Activated CD8-positive, alpha-beta memory T cell treated with anti-CD3 and anti-CD28 coated beads for 1 hour (primary cell): ENCODE measurements at places on chromosomes 5 and 9.

GRCh38 chr9:6758248-6758497 is 400 bp downstream of the KDM4C start:
- DNase-seq, result no peak

DNA sequence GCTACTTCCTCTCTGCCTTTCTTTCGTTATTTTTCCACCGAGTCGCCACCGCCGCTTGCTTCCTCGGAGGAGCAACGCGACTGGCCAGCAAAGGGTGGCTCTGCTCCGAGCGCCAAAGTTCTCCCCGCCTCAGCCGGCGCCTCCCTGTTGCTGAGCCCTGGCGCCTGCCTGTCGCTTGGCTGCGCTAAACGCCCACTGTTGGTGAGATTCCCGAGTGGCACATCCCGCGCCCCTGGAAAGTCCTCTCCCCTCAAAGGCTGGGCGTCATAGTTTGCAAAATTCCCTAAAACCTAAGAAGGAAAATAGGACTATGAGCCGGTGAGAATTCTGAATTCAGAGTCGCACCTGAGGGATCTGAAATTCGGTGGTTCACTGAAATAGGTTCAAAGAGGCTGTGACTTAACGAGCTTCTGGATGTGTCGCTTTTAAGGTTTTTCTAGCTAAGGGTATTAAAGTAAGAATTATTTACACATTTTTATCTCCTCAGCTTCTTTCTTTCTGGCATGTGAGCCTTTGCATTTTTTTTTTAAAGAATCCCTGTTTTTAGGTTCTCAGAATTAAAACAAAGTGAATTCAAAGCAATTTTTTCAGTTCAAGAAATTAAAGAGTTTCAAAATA is at the start of gene GRIN3A:
Gene GRIN3A (minus strand): TSS at position 82 of the 618 bp plus-strand sequence. CDS start 668 bp downstream, outside the sequence.
- DNase-seq, result no peak

- DNase-seq, result no peak
Measured at GRCh38 chr9:96859461-96860198, 5.3 kb upstream of the ZNF782 start.

GRCh38 chr5:31936683-31937082 is 237.4 kb downstream of the GOLPH3 start:
- DNase-seq, result no peak

GRCh38 chr9:10252174-10252573 is 360.6 kb downstream of the PTPRD start:
- no peak for DNase-seq

GRCh38 chr9:100104314-100104713 is 5.3 kb downstream of the INVS start:
- no peak for DNase-seq

DNA sequence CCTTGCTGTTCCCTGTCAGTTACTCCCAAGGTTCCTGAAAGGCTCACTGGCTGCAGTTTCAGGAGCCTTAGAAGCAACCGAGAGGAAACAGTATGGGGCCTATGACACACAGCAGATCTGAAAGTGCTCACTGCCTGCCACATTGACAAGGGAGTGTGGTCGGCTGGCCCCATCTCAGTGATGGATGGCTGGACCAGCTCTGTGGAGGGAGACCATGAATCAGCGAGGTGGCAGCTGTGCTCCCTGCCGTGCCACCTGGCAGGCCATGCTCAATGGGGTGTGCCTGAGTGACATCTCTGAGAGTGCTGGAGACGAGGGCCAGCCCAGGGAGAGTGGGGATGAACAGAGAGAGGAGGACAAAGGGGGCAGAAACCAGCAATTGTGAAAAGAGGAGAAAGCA is 49.1 kb downstream of the DOCK2 start:
- DNase-seq, result no peak

- DNase-seq, result no peak
Measured at GRCh38 chr9:130692321-130692720, 1.3 kb upstream of the EXOSC2 start.

DNA sequence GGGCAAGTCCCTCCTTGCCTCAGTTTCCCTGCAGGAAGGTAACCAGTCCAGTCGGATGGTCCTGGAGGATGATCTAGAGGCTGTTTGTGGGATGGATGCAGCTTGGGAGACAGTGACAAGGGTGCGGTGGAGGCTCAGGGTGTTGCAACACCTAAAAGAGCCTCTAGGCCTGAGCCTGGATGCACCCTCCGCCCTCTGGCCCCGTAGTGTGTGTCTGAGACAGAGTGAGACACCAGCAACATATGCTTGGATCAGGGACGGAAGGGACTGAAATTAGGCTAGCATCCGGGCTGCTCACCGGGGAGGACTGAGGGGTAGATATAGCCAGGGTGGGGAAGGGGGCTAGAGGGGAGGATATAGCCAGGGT is 1.1 kb downstream of the CRAT start:
- no peak for DNase-seq

DNA sequence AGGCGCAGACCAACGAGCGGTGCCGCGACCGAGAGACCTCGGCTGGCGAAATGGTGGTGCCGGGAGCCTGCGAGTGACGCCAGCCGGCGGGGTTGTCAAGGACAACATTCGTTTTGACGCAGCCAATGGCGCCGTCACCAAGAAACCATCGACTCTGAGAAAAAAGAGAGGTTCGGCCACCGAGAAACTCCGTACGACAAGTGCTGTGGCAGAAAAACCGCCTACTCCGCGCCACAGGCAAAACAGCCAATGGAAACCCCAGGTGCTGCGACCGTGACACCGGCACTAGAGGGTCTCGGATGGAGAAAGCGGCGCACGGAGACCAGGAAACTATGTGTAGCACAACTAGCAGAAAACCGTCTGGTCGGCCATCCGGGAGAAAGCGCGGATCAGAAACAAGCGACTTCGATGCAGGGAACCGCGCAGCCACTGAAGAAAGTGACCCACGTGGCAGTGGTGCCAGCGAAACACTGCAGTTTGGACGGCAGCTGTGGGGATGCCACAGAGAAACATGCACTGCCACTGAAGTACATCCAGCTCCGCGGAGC is 88.8 kb downstream of the ANXA2R start:
- peak; percentile 55 for DNase-seq

GRCh38 chr5:9830184-9830583 is 200.0 kb upstream of the TAS2R1 start:
- DNase-seq, result no peak

- no peak for DNase-seq
Measured at GRCh38 chr9:95939472-95939871, 64.0 kb downstream of the ERCC6L2 start.

- no peak for DNase-seq
Measured at GRCh38 chr9:88837731-88838130, 153.5 kb upstream of the S1PR3 start.

DNA sequence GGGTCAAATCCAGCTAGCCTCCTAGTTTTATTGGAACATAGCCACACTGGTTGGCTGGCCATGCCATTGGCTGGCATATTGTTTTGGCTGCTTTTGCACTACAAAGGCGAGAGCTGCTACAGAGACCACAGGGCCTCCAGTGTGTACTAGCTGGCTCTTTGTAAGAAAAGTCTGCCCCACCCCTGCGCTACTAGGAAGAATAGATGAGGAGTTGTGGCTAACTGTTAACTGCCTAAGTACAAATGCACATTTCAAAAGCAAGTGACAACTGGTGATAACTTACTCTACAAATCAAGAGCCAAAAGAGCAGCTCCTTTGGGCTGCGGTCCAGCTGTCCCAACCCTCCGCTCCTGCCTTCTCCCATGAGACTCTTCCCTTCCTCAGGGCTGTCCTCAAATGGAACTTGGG is 63.9 kb downstream of the SERINC5 start:
- no peak for DNase-seq

DNA sequence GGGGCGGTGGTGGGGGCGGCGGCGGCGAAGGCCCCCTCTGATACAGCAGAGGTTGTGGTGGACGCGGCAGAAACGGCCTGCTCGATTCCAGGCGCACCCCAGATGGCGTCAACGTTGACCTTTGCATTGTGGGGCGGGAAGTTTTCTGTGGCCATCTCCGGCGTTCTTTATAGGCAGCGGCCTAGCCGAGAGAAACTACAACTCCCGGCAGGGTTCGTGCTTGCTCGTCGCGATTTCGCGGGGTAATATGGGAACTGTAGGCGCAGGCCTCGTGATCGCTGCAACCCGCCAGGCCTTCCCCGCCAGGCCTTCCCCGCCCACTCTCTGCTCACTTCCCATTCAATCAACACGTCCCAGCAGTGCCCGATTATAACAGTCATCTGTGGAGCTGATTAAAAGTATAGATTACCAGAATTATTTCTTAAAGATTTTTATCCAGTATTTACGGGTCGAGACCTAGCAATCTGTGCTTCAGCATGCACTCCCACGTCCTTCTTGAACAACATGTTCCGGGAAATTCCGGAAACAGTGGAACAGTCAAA is at the start of gene BOD1:
Gene BOD1 (minus strand): TSS at position 74 of the 542 bp plus-strand sequence. CDS start 214 bp downstream, outside the sequence.
- DNase-seq, result peak; percentile 85

- no peak for DNase-seq
Measured at GRCh38 chr9:134993416-134993815, 75.7 kb upstream of the FCN1 start.

GRCh38 chr5:108420755-108421154 is 38.9 kb upstream of the FBXL17 start:
- no peak for DNase-seq

DNA sequence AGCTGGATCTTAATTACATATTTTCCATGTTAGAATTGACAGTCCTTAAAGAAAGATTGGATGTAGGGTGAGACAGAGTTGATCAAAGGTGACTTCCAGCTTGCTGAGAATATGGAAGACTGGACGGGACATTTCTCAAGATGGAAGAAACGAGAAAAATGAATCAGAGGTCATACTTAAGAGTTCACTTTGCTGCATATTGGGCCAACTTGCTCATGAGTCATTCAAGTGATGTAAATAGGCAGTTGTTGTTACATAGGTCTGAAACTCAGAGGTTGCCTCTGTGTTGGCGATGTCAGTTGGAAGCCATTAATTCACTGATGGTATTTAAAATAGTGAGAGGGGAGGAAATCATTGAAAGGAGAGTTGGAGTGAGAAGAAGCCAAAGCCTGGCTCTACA is 132.8 kb downstream of the CD180 start:
- no peak for DNase-seq

GRCh38 chr9:87346061-87346665 is 151.5 kb upstream of the DAPK1 start:
- no peak for DNase-seq

GRCh38 chr5:177437623-177438022 is 9.0 kb upstream of the PRR7 start:
- DNase-seq, result no peak

GRCh38 chr5:176542135-176542595 is 5.0 kb upstream of the RNF44 start:
- no peak for DNase-seq

DNA sequence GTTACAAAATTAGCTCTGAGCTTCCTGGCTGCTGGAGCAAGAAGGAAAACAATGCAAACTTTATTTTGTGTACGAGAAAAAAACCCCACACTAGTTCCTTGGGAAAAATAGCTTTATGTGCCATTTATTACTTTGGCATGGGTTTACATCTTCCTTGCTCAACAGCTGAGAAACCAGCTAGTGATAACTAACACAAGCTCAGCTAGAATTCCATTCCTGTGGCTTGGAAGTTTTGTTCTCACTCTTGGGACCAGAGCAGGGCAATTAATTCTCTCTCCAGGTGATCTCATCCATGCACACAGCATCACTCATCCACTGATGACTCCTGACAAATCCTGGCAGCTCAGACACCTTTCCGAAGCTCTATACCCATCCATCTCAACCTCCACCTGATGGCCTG is 104.1 kb downstream of the CRB2 start:
- DNase-seq, result no peak

- no peak for DNase-seq
Measured at GRCh38 chr9:73155968-73156864, 4.6 kb downstream of the ANXA1 start.

GRCh38 chr5:175610381-175610780 is 47.5 kb upstream of the HRH2 start:
- no peak for DNase-seq

GRCh38 chr5:109649318-109649717 is 40.4 kb upstream of the MAN2A1 start:
- no peak for DNase-seq

DNA sequence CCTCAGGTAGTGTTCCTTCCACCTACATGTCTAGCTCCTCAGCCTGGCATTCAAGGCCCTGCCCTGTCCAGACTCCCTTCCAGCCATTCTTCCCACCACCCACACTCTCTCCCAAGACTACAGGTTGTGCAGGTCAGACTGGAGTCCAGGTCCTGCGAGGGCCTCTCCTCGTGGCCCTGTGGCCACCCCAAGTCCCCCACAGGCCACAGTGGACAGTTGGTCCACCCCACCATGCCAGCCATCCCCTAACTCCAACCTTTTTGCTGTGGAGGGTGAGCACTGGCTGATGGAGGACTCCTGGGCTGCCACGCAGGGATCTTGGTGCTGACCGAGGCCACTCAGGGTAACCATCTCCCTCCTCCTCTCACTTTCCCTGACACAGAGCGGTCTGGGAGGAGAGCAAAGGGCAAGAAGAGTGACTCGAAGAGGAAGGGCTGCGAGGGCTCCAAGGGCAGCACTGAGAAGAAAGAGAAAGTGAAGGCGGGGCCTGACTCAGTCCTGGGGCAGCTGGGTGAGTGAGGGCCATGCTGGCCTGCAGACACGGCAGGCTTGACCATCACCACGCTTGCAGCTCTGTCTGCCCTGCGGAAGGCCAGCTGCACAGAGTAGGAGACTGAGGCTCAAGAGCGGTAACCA is 51.0 kb downstream of the JADE2 start:
- DNase-seq, result no peak

DNA sequence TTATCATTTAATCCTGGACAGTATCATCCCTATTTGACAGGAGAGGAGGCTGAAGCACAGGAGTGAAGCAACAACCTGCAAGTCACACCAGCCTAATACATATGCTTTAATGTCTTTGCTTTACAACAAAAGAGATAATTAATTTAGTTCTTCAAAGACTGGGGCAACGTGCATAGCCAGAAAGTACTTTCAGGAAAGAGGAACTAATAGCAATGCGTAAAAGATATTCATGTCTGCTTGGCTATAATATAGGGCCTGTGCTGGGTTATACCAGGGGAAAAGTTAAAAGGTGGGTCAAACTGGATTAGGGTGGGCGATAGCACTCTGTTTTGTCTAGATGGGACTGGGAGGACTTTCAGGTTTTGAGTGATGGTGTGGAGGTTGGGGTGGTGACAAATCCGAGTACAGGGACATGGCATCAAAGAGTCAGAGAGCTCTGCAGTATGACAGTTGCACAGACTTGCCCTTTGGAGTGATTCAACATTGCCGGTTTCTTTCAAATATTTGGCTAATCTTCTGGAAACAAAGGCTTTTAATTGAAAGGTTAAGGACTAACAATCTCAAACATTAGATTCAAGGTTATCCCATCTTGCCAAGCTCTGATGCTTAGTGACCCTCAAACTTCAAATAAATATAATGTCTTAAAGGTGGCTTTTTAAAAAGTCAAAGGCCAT is 11.9 kb downstream of the DAB2 start:
- no peak for DNase-seq

- no peak for DNase-seq
Measured at GRCh38 chr5:76021936-76022584, 61.1 kb upstream of the SV2C start.

DNA sequence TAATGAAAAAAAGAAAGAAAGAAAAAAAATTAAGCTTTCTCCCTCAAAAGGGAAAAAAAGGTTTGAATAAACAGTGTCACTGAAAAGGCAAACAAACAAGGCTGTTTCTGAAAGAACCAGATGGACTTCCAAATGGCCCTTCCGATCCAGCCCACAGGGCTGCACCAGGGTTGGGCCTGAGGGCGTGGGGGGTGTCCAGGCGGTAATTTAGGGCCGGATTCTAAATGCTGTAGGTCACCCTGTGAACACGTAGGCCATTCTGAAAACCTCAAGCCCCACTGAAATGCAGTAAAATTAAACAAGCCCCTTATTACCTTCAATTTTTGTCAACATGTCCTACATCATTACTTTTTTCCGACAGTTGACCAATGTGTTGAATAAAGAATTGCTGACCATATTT is 132.1 kb downstream of the HSD17B3 start:
- no peak for DNase-seq
